ENCODE measurements at places on chromosomes 11 and 22.

DNA sequence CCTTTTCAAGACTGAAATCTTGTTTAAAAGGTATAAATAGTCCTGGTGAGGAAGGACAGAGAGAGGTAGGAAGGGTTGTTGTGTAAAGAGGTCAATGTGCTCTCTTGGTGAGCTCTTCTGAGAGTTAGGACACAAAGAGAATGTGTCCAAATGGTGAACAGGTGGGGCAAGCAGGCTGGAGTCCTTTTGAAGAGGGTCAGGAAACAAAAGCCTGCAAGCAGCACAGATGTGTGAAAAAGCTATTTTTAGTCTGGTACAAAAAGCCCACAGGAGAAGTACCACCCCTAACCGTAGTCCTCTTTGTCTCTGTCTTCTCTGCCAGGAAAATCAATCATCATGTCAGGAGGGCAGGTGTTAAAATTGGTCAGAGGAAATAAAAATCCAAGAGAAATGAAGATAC lies 54.4 kb upstream of the SYN3 start:
- no peak for DNase-seq

- DNase-seq: no peak
Measured at GRCh38 chr11:32899438-32899837, 6.8 kb downstream of the QSER1 start.

- no peak for DNase-seq
Measured at GRCh38 chr11:63445118-63445517, 45.8 kb downstream of the PLAAT5 start.

DNA sequence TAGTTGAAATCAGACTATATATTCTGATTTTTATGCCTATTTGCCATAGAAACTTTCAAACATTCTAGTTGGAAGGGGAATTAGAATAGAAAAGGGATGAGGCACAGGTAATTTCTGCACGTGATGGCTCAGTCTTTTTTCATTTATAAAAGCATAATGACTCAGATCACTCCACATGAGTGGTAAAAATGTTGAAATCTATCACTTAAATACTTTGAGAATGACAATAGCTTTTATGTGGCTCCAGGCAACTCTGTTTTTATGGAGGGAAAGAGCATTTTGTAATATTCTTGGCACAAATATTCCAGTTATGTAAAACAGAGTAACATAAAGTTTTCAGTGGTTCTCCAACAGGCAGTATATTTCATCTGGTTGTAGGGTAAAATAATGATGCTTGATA lies 5.9 kb upstream of the MMP3 start:
- DNase-seq: no peak

GRCh38 chr22:46418827-46419226 lies 83.3 kb downstream of the TRMU start:
- no peak for DNase-seq

GRCh38 chr22:42608823-42609361 lies 5.8 kb downstream of the POLDIP3 start:
- no peak for DNase-seq

DNA sequence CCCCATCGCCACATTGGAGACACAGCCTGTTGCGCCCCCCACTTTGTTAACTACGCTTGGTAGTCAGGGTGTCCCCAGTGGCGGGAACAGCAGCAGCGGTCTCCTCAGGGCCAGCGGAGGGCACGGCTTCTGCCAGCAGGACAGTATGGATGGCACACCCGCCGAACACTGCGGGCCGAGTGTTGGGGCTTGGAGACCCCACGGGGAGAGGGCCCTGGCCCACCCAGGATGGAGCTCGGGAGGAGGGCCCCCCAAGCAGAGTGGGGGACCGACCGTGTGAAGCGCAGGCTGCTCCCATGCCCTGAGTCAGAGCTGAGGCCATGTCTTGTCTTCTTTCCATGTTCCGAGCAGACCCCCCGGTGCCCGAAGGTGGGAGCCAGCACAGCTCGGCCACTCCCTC lies 17.8 kb downstream of the MRPL23 start:
- DNase-seq: no peak

- DNase-seq: no peak
Measured at GRCh38 chr22:20510811-20511577, 3.6 kb downstream of the MED15 start.

DNA sequence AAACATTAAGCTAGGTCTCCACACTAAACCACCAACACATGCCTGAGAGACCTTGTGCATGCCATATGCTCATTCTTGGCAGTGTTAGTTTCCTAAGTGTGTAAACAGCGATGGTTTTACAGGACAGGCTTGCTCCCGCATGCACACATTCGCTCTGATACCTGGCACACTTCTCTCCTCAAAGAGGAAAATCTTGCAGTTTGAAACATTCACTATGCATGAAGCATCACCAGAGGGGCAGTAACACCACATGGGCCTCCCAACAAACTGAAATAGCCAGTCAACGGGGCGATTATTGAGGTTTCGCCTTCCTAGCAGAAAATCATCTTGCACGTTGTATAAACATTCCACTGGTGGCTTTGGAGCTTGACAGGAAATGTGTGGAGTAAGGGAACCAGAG lies 52.6 kb downstream of the ABTB2 start:
- DNase-seq: no peak

DNA sequence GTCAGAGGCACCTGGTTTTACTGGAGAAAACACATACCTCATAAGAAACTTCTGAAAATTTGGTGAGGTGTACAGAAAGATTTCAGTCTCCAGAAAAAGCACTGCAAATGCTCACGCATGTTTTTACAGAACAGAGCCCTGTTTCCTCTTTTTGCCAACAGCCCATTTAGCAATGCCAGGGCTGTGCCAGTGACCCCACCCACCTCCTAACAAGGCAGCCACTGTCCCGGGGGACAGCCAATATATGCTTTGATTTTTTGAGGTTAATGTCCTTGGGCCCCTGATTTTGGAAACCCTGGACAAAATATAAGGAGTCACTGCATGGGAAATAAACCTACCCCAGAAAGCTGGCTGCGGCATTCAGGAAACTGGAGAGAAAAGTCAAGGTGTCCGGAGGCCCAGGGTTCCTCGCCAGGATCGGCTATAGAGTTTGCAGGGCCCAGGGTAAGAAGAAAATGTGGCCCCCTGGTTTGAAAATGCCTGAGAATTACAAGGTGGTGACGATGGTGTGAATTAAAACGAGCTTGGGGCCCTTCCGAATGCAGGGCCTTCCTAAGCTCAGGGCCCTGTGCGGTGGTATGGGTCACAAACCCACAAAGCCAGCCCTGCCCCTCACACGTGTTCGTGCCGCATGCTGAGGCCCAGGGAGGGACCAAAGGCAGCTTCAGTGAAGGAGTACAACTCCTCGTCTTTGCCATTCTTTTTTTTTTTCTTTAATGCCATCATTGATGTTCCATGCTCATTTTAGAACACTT lies 71.1 kb upstream of the WNT7B start:
- DNase-seq: no peak
